SHP77 (cell line): ENCODE measurements at places on chromosomes 7 and 10.
A peak's percentile ranks its signal among the peaks of the same experiment; 100 is the strongest.

DNA sequence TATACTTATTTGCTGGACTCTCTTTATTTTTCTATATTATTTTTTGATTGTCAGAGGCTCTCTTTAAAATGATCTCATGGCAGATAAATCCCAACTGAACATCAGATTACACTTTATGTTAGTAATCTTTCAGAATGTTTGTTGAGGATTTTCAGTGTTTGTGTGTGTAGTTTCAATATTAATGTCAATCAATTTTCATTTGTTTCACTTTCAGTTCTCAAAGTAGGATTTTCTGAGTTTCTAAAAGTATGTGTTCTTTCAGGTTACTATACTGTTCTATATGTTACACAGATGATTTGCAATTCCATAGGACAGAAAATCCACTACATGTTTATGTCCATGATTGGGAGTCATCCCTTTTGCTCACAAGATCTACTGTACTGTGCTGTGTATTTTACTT lies 311.9 kb upstream of the POT1 start:
- DNase-seq = no peak

DNA sequence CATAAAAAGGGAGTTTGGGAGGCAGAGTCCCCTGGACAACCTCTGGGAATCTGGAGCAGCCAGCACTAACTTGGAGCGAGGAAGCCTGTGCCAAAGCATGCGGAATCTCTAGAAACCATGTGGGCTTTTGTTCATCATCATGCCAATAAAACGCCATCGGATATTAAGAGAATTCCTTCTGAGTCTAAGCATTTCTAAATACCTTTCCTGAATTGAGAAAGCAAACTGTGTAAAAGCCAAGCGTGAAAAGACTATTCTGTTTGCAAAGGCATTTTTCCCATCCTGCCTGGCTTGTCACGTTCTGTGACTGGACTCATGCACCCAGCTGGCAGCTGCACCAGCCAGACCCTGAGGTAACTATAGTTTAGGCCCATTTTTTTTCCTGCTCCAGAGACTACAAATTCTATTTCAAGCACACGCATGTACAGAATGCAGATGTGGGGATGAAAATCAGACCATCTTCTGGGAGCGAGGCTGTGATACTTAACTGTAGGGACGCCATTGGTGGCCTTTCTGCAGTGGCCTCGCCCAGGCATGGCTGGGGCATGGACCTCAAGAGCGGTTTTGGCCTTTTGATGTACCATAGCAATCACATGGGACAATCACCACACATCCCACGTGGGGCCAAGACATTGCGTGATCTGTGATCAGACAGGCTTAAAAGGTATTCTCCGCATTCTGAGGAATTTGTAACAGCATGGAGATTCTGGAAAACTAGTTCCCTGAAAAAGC lies 218.9 kb downstream of the KIAA1217 start:
- DNase-seq = no peak

- DNase-seq = no peak
Measured at GRCh38 chr7:27300421-27300820, 57.8 kb downstream of the EVX1 start.

- DNase-seq = no peak
Measured at GRCh38 chr7:54831046-54831643, 72.1 kb upstream of the SEC61G start.

- DNase-seq = peak; percentile 16
Measured at GRCh38 chr7:91082852-91083495, 181.3 kb upstream of the FZD1 start.

- no peak for DNase-seq
Measured at GRCh38 chr10:71161425-71161824, 50.9 kb upstream of the UNC5B start.

GRCh38 chr7:29315122-29315891 lies 120.7 kb downstream of the CHN2 start:
- DNase-seq = no peak

GRCh38 chr7:16086743-16087142 lies 334.6 kb downstream of the CRPPA start:
- DNase-seq = no peak

DNA sequence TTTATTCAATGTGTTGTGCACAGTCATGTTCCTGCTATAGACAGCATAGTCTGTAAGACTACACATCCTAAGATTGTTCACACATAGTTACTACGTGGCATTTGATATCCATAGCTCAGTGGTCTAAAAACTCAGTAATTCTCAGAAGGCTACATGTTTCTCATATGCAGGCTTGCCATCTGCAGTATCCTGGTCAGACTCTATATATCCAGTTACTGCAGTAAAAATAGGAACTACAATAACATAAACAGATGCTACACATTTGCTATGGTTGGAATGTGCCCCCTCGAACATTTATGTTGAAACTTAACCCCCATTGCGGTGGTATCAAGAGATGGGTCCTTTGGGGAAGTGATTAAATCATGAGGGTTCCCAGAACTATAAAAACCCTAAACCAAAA lies 1377.8 kb upstream of the LRRTM3 start:
- DNase-seq = no peak

DNA sequence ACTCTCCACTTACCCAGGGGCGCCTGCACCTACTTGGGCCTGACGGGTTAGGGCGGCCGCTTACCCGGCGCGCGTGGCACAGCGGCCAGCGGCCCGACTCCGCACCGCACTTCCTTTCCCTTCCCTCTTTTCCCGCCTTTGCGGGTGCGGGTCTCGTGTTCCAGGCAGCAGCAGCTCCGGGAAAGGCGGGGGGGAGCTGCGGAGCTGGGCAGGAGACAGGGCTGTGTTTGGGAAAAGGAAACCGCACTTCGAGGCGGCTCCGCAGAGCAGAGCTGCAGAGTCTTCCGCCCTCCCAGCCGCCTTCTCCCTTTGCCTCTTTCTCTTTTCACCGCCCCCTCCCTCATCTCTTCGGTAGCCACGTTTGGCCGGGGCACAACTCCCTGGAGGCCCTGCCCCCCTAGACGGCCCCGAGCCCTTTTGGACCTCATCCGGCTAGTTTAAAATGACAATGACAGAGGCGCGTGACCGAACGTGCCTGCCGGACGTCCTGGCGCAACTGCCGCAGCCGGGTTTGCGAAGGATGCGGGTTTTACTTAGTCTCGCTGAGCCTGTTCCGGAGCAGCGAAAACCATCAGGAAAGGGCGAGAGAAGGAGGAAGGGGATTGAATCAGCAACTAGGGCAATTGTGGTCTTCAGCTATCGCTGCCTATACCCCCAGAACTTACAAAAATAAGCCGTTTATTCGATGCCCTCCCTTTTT lies 7.9 kb upstream of the PAX2 start:
- DNase-seq = no peak

DNA sequence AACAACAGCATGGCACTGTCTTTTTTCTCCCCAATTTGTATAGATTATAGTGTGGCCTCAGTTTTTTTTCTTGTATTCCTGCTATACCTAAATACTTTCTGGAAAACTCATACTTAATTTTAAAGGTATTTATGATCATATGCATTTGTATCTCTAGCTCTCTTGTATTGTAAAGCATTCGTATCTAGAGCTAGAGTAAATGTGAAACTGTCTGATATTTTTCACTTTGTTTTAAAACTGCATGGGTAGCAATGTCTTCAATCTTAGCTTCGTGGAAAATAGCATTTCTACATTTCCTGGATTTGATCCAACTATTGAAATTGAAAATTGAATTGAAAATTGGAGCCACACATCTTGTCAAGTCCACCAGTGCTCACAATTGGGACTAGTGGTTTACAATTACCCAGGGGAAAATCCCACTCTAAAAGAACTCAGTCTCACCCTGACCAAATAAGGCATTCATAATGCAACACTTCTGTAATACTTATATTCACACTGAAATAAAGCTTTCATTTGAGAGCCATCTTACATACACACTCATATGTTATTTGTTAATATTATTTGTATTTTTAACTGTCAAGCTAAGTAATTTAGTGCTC lies 51.3 kb upstream of the KLF6 start:
- DNase-seq = no peak

- no peak for DNase-seq
Measured at GRCh38 chr10:10125676-10126075, 892.0 kb upstream of the CELF2 start.

DNA sequence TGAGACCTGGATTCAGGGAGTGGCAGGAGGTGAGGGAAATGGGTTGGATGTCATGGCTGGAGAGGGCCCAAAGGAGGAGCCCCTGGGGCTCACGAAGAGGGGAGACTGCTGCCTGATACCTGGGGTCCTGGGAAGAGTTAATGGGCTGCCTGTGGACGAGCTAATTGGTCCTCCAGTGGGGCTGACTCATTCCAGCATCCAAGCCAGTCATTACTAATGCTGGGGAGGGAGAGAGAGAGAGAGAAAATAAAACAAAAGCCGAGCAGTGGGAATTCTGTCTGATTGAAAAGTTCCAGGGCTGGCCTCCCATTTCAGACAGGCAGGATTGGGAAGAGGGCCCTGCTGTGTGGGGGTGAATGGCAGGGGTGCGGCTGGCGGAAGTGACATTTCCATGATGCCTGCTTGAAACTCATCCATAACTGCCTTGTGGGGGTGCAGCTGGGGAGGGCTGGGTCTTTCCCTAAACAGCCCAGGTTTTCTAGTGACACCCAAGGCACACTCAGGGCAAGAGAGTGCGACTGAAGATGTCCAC lies 297.8 kb downstream of the RPS24 start:
- no peak for DNase-seq

DNA sequence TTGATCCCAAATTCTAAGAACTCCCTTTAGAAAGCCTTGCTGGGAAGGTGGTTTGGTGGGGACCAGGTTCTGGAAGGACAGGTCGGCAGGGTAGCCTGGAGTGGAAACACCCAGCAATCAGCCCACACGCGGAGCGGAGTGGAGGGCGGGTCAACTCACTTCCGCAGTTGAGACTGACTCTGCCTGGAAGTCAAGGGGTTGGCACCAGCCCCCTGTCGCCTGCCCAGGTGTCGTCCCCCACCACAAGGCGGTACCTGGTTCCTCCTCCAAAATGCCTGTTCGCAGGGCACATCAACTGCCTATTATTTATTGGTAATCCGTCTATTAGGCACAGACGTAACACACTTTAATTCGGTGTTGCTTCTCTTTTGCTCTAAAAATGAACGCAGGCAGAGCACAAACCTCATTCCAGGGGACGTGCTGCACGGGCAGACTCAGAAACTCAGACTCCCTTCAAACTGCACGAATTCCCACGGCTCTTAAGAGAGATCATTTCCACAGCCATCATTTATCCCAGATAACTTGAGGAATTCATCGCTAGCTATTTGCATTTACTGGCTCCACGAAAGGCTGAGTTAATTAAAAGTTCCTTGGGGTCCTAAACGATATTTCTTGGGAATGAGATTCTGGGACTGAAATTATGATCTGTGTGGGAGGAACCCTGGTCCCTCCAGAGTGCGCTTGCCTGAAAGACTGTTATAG lies 248.2 kb upstream of the PPP2R2D start:
- DNase-seq = no peak

GRCh38 chr10:80945264-80945880 lies 407.7 kb downstream of the SH2D4B start:
- DNase-seq = no peak

DNA sequence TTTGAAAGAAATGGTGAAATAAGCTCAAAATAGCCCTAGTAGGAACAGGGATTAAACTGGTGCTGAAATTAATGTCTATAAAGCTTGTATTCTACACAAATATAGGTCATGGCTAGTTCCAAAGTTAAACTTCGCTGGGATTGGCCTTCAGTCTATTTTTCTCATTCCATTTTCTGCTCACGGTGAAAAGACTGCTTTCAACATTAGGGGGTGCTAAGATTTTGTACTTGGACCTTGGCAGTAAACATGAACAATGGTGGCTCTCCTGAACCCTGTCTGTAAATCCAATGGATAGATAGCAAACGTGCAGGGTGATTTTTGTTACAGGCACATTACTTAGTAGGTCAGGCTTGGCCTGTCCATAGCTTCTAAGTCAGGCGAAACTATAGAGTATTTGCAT lies 36.0 kb upstream of the RSU1 start:
- DNase-seq = no peak

DNA sequence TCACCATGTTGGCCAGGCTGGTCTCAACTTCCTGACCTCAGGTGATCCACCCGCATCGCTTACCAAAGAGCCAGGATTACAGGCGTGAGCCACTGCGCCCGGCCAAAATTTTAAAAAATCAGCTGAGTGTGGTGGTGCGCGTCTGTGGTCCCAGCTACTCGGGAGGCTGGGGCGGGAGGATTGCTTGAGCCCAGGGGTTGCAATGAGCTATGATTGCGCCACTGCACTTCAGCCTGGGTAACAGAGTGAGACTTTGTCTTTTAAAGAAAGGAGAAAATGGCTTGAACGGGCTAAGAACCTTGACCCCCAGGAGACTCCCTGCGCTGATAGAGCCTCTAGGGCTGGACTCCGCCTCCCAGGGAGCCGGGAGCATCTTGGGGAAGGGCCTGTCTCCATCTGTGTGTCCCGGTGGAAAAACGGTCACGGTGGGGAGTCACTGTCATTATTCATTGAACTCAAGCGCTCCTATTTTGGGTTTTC lies 760 bp upstream of the KCTD7 start:
- no peak for DNase-seq

- no peak for DNase-seq
Measured at GRCh38 chr10:129102906-129103693, 363.9 kb upstream of the MGMT start.

DNA sequence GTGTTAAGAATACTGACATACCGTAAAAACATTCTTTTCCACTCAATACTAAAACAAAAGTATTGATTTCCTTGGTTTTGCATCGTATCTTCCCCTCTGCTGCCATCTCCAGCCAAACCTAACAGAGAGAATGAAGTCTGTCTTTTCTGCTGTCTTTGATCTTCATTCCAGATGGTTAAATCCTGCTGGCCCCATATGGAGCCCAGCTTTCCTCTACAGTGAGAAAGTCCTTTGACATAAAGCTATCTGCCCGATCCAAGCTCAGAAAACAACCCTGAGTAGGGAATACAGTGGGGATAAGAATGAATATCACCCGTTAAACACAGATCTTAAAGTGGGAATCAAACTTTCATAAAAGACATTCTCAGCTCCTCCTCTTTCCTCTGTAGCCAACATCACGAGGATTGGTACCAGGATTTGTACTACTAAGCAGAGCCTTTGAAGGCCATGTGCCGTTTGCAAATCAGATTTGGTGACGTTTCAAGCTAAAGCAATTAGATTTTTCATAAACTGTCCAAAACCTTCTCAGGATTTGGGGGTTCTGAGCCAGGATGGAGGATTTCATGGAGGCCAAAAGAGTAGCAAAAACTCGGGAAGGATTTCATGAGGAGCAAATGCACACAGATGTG lies 30.8 kb upstream of the GPAM start:
- DNase-seq = no peak

DNA sequence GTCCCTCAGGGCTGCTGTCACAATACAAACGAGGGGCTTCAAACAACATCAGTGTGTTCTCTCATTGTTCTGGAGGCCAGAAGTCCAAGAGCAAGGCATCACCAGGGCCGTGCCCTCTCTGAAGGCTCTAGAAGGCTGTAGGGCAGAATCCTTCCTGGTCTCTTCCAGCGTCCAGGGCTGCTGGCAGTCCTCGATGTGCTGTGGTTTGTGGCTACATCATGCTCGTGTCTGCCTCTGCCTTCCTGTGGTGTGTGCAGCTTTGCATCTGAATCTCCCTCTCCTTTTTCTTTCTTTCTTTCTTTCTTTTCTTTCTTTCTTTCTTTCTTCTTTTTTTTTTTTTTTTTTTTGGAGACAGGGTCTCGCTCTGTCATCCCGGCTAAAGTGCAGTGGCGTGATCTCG lies 103.5 kb downstream of the INSYN2A start:
- no peak for DNase-seq

GRCh38 chr10:44339218-44339617 lies 45.7 kb downstream of the CXCL12 start:
- no peak for DNase-seq
